ENCODE measurements at places on chromosomes 6 and 20.

DNA sequence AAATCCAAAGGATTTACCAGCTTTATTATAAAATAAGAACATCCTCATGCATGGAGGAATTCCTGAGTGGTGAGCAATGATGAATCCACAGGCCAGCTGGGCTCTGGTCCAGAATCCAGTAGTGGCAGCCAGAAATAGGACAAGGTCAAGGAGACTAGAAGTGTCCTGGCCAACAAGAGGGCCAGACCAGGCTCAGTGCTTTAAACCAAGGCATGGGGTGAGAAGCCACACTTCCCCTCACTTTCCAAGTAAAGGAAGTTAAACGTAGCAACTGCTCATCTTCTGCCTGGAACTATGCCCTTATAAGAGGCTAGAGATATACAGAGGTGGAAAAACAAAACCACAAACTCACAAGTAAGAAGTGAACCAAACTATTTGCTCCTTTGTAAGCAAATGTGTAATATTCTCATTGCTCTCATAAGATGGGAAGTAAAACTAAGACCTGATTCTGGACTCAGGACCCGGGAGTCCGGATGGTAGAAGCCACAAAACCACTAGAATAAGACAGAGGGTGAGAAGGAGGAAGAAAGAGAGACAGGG, 253.2 kb downstream of the UST start:
- DNase-seq, result no peak

GRCh38 chr6:166938150-166938549, 18.2 kb downstream of the RNASET2 start:
- DNase-seq, result no peak

DNA sequence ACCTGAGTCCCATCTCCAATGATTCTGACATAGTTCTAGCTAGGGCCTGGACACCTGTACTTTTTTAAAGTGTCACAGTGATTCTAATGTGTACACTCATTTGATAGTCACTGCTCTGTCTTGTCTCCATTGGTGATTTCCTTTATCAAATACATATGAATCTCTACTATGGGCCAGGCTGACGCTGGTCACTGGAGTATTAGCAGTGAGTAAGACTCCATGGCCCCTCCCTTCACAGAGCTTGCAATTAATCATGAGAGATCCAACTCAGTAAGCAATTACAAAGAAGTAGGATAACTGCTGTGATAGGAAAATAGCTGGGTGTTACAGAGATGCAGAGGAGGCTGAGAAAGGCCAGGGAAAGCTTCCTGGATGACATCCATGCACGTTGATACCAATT, 19.3 kb upstream of the SASH1 start:
- no peak for DNase-seq

GRCh38 chr20:60143261-60143842, 185.1 kb downstream of the CDH26 start:
- DNase-seq, result no peak

DNA sequence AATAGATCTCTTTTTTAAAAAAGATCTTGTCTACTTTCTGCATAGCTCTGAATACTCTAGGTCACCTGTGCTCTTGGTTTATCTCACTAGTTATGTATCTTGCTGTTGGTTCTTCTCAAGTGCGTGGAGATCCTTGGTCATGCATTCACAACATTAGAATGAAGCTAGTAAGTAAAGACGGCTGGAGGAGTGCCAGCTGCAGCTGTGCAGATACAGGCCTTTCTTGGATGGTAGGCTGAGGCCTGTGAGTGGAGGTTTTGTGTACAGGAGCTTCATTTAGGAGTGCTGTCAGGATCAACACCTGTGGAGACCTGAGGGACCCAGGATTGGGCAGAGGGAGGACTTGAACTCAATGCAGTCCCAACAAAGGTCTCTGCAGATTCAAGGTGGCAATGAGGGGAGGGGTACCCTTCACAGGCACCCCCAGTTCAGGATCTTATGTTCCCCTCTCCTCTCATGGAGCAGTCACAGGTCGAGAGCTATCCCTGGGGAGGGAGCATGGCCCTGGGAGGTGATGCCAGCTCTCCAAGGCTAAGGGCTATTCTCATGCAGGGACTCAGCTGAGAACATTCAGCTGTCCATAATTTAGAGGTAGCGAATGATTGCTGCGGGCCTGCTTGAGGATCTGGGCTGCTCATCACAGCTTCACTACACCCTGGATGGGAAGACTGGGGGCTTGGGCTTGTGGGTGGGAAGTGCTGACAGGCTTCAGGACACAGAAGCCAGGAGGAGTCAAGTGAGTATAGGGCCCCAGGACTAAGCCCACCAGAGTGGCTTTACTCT, 98.9 kb upstream of the ENPP5 start:
- no peak for DNase-seq

- DNase-seq, result no peak
These were observed 2.9 kb downstream of the KIF25 start for GRCh38 chr6:168000198-168001028.

DNA sequence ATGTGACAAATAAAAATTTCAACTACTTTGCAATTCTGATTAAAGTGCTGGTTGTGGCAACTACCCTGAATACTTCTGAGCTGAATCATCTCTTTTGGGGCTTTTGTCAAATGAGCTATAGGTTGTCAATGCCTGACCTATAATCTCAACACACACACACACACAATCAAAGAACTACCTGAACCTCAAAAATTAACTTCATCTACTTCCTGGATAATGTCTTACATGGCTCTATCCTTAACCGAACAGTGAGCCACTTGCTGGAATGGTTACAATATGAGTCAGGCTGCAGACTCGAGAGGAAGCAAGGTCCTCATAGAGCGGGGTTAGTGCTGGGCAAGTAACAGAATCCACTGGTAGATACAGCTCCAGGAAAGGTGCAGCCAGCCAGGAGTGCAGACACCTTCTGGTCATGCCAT, 70.6 kb upstream of the DST start:
- no peak for DNase-seq

- no peak for DNase-seq
These were observed 190.8 kb downstream of the GMDS start for GRCh38 chr6:2054516-2055067.

DNA sequence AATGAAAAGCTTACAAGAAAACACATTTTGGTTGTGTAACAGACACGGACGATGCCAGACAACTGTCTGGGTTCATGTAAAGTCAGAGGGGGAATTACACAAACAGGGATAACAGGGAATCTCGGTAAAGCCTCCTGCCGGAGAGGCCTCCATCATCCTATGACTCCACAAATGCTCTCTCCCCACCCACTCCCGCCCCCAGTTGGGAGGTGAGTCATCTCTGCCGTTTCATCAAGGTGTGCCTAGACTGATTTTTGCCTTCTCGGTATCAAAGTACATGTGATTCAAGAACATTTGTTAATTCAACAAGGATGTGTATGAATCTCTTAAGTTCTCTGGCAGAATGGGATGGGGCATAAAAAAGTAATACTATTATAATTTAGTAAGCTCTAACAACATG, 304.9 kb upstream of the PRDM1 start:
- no peak for DNase-seq

GRCh38 chr6:111600154-111600553, 5.5 kb downstream of the TRAF3IP2 start:
- DNase-seq, result no peak

- DNase-seq, result no peak
These were observed 42.2 kb upstream of the STXBP5 start for GRCh38 chr6:147161974-147162495.

- no peak for DNase-seq
These were observed 210.8 kb upstream of the FUT9 start for GRCh38 chr6:95804847-95805541.

- DNase-seq, result no peak
These were observed 171.4 kb upstream of the QKI start for GRCh38 chr6:163243083-163243482.

GRCh38 chr6:136657666-136658065, 107.4 kb upstream of the MAP7 start:
- no peak for DNase-seq

- DNase-seq, result no peak
These were observed 27.4 kb upstream of the RUNX2 start for GRCh38 chr6:45300736-45301135.

DNA sequence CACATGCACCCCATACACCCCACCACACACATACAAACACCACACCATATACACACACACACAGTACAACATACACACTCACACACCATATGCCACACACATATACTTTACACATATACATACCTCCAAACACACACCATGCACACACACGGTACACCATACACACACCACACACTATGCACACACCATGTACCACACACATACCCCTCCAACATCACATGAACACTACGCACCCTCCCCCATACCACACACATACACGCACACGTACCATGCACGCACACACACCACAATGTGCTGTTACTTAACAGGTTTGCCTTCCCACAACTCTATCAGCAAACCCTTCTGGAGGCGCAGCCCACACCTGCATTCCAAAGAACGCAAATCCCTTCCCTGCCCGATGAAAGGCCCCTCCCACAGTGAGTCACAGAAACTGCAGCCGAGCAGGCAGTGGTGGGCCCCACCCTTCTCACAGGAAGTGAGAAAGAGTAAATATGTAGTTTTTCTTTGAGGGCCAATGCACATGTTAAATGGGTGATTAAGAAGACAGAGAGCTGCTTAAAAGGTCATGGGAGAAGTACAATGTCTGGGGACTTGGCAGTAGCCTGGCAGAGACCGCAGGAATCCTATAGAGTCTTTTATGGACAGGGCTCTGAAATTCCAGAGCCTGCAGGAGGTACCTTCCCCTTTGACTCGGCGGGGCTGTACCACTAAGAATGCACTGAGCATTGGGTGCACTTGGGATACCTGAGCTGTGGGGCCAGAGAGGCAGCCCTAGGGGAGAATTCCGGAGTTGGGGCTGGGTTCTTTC, 34.1 kb upstream of the EZR start:
- DNase-seq, result no peak

- no peak for DNase-seq
These were observed 175.5 kb downstream of the TFAP2B start for GRCh38 chr6:50993941-50994720.

DNA sequence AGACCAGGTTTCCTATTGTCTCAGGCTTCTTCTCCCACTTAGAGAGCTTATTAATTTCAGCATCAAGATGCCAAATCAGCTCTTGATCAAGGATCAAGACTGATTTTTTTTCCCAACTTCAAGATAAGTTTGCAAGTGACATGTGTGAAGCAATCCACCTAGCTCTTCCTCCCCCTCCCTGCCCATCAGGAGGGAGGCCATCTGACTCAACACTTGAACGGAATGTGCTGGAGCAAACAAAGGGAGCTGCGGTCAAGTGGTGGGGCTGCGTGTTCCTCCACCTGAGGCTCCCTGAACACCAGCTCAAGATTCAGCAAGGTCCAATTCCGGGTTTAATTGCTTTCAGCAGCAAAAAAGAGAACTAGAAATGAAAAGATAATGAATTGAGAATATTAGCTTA, 38.7 kb downstream of the TTI1 start:
- no peak for DNase-seq

- no peak for DNase-seq
These were observed 51.4 kb upstream of the GMDS start for GRCh38 chr6:2296781-2297180.

- no peak for DNase-seq
These were observed 4.9 kb upstream of the MLN start for GRCh38 chr6:33808641-33809180.

GRCh38 chr6:121686611-121687023, 251.2 kb downstream of the GJA1 start:
- DNase-seq, result no peak

GRCh38 chr20:33724439-33725094, 4.5 kb upstream of the PXMP4 start:
- DNase-seq, result no peak

GRCh38 chr20:18132663-18133062, 5.0 kb upstream of the KAT14 start:
- no peak for DNase-seq

GRCh38 chr20:32960222-32960518, 44.1 kb downstream of the SUN5 start:
- no peak for DNase-seq

GRCh38 chr6:2021713-2022125, 223.7 kb downstream of the GMDS start:
- DNase-seq, result no peak

DNA sequence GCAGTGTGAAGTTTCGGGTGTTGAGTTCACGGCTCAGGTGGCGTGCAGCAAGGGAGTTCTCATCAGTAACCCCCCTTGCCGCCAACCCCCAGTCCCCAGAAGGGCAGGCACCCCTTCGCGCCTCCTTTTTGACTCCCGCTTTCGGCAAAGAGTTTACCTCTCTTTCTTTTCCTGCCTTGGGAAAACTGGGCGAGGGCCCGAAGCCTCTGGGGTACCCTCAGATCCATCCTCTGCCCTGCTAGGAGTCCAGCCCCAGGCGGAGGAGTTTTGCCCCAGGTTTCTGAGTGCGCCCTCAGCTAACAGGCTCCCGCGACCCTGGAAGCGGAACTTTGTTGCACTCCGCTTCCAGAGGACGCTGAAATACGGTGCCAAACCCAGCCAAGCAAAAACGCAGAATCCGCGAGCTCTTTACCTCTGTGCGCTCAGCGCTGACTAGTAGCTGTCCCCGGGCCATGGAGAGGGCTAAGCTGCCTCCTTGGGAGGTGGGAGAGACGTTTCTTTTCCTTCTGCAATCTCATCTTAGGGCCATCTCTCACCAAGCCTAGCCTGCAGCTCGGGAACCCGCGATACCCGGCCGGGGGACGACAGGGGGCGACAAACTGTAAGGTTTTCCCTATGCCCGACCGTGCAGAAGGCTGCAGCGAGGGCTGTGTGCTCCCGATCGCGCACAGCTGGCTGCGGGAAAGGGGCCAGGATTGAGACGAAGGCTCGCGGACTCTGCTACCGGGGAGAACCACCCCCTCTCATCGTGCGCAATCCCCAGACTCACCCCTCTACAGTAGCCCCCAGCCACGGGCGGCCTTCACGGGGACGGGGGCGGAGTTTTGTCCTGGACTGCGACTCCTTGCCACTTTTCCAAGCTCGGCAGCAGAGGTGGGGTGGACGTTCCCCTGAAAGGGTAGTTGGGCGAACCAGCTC, 2.7 kb upstream of the PAX1 start:
- no peak for DNase-seq

- no peak for DNase-seq
These were observed 8.5 kb upstream of the SDCBP2 start for GRCh38 chr20:1337441-1337840.

DNA sequence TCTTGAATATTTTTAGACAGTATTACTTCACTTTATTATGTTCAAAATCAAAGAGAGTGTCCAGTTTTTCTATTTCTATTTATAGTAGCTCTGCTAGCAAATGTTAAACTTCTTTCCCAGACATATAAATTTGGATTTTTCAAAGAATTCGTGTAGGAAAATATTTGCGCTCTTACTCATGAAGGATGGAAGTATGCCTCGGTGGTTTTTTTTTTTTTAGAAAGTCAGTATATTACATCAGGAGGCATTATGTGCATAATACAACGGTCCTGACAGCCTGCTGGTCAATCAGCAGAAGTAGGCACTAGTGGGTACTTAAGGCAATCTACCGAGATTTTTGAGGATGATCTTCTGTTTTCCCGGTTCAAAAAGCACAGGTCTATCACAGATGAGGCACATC, 249.3 kb downstream of the TBX18 start:
- DNase-seq, result no peak

DNA sequence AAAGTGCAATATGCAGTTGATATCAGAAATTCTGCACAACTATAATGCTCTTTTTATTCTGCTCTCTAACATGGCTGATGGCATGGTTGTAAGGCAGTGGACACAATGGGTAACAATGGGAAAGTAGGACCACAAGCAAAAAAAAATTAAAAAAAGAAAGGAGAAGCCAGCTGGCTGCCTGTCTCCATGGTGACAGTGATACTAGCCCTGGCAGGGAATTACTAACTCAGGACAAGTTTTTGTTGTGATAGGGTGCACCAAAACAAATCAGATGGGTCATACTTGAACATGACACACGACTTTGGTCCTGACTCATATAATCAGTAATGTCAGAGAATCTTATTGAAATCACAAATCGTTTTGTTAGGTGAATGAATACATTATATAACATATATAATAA, 169.4 kb downstream of the TRDN start:
- no peak for DNase-seq
